ENCODE measurements at places on chromosomes 3 and 15.
A peak's percentile ranks its signal among the peaks of the same experiment; 100 is the strongest.

DNA sequence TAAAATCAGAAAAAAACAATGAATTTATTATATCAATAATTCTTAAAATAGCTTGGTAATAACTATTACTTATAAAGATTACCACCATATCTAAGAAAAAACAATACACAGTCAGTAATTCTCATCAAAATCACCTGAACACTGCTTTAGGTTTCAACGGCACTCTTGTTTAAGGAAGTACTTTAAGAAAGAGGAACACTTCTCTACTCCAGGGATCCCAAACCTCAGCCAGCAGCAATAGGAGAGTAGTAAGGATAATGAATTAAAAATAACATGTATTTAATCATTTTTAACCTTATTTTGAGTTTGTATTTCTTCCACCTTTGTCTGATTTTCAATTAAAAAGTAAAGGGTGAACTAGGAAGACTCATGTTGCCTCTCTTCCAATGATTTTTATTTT is 494.0 kb upstream of the NR2F2 start:
- DNase-seq, result no peak

DNA sequence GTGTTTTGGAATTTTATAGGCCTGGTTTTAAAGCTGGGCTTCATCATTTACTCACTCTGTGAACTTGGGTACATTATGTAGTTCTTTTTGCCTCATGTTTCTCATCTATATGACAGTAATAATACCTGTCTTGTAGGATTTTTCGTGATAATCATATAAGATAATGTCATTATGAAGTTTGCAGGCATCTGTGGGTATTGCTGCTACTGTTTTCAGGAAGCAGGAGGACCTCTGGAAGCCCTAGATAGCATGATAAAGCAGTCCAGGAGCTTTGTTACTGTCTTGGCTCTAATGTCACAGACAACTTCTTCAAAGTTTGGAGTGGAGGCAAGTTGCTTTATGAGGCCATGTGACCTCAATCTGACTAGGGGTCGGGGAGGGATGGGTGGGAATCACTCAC is 145.0 kb upstream of the MEIS2 start:
- no peak for DNase-seq

DNA sequence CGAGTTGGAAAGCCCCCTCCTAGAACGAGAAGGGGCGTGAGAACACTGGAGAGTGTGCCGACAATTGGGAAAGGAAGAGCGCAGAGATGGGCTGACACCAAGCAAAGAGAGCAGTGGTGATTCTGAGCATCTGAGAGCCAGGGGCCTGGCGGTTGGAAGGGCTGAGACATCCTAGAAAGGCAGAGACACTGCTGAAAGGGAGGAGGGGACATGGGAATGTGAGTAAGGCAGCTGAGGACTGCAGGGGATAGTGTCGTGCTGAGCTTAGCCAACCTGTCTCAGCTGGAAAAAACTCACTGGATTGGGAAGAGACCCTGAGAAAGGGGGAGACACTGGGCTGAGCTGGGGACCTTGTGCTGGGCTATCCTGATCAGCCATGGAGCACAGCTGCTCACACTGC is 58.1 kb upstream of the SLC6A6 start:
- DNase-seq, result no peak

DNA sequence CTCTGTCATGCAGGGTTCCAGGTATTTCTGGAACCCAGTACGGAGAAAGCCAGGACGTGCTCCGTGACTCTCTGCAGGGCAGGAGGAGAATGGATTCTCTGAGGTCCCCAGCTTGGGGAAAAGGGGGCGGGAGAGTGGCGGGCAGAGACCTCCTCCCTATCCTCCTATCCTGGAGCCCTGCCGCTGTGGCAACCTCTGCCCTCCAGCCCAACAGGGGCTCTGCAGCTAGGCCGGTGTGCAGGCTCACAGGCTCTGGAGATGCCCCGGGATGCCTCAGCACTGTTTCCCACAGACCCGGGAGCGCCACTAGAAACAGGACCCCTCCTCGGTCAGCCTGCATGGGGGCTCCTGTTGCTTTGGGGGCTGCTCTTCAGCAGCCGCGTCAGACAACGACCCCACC is 43.1 kb downstream of the NUP210 start:
- DNase-seq, result no peak

- no peak for DNase-seq
These were observed 13.2 kb upstream of the ZBED2 start for GRCh38 chr3:111608383-111608782.

- peak; percentile 17 for DNase-seq
These were observed at the start of gene PEX5L for GRCh38 chr3:180036671-180037455. PEX5L (minus strand) TSS chr3:180036937; CDS start chr3:180036599, 338 bp downstream.

DNA sequence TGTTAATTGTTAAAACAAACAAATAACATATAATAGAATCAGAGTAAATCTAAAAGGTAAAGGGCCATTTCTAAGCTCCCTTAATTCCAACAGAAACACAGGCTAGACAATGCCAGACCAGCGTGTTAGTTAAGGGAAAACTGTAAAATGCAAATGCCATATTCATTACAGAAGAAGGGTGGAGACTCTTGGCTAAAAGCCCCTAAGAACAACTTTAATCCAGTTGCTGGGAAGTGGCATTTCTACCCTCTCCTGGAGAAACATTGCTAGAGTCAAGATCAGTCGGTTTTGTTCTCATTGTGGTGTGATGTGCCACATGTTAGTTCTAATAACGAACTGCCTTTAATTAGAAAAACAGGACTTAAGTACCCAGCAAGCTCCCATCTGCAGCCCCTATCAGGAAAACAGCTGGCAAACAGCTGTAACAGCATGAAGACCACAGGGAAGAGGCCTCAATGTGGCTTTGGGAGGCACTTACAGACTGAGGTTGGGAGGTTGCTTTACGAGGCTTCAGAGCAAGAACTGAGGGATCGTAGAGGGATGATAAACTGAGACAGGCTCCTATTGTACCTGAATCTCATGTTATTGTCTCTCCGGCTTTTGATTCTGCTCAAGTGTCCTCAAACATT is 1134.8 kb downstream of the ROBO1 start:
- DNase-seq, result peak; percentile 4

GRCh38 chr15:56893364-56893678 is 25.1 kb upstream of the TCF12 start:
- DNase-seq, result no peak

GRCh38 chr3:194487289-194488054 is 670 bp upstream of the ATP13A3 start:
- no peak for DNase-seq

- no peak for DNase-seq
These were observed 1006.7 kb downstream of the ROBO1 start for GRCh38 chr3:78761126-78761525.

DNA sequence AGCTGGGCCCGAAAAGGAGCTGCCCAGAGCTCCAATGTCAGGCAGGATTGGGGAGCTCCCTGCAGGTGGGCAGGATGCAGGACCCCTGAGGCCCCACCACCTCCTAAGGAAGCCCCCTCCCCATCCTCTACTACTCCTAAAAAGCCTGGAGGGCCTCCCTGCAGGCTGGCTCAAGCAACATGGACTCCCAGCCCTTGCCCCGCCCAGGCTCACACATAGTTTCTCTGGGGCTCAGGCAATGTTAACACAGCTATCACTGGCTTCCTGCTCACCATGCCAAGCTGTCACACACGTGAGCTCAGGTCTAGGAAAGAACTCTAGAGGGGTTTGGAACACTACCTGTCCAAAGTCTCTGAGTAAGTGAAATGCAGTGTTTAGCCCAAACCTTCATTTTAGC is 65.4 kb upstream of the ZNF148 start:
- DNase-seq, result no peak

DNA sequence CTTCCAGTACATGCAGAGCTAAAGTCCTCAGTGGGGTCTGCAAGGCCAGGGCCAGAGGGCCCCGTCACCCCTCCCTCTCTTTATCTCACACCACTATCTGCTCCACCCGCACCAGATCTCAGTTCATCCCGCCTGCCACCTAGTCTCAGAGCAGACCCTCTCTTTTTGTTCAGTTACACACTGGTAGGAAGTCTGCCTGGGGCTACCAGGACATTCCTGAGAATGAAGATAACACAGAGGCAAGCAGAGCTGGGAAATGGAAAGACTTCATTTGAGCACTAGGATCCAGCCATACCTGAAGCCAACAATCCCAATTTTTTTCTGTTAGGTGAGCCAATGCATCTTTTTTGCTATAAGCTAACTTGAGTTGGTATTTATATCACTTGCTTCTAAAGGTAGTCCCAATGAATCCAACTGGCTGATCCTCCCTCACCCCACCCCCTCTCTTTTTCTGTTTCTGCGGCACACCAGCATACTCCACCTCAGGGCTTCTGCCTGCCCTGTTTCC is 24.5 kb downstream of the ATP2B2 start:
- DNase-seq, result no peak
